ENCODE measurements at places on chromosomes 7 and 10.

DNA sequence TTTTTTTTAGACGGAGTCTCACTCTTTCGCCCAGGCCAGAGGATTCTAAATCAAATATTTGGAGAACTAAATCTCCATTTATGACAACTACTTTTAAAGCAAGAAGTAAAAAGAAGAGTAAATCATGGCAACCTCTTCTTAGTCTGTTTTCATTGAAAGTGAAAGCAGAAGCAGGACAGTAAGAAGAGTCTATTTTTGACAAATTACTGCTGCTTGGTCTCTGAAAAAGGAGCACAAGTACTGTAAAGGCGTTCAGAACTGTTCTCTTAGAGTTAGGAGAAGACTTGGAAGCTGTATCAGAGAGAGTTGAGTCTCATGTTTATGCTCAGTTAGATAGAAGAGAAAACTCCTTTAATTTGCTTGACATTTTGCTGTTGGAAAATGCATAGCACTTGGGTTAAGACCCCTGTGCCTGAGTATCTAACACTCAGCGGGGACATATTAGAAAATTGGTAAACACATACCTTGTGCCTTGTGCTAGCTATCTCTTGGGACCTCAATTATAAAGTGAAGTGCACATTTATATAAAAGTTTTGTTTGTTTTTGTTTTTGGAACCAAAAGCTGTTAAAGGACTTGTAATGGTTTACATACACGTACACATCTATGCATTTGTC, 433.0 kb downstream of the ANKRD7 start:
- no peak for DNase-seq

DNA sequence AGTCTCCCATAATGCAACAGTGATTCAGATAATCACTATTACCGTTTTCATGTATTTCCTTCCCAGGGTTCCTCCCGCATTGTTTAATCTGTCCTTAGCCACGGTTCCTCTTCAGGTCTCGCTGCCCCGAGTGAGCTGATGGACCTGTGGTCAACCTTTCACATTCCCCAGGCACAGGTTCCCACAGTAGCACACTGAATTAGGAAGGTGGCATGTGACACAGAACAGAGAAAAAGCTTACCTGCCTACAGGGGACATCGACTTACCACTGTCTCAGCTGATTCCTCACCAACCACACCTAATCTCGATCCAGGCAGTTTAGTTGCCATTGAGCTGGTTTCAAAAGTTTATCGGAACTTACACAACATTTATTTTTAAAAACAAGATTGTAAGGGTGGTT, 72.2 kb downstream of the MTURN start:
- DNase-seq: no peak

GRCh38 chr7:107232568-107233090, 63.8 kb downstream of the HBP1 start:
- DNase-seq: no peak

DNA sequence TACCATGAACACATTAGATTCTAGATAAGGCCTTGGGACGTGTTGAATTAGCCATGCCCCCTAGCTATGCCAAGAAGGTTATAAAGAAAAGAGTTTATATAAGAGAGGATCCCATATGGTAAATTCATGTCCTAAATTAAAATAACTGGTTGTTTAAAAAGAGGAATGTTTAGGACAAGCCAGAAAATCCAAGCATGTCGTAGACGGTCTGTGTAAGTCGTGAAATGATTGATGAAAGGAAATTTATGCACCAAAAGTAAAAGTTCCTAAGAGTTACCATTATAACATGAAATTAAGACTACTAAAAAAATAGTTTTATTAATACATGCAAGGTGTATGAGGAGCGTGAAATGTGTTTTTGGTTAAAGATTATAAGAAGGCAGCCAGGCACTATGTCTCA, 624.9 kb downstream of the ARL4A start:
- DNase-seq: no peak

DNA sequence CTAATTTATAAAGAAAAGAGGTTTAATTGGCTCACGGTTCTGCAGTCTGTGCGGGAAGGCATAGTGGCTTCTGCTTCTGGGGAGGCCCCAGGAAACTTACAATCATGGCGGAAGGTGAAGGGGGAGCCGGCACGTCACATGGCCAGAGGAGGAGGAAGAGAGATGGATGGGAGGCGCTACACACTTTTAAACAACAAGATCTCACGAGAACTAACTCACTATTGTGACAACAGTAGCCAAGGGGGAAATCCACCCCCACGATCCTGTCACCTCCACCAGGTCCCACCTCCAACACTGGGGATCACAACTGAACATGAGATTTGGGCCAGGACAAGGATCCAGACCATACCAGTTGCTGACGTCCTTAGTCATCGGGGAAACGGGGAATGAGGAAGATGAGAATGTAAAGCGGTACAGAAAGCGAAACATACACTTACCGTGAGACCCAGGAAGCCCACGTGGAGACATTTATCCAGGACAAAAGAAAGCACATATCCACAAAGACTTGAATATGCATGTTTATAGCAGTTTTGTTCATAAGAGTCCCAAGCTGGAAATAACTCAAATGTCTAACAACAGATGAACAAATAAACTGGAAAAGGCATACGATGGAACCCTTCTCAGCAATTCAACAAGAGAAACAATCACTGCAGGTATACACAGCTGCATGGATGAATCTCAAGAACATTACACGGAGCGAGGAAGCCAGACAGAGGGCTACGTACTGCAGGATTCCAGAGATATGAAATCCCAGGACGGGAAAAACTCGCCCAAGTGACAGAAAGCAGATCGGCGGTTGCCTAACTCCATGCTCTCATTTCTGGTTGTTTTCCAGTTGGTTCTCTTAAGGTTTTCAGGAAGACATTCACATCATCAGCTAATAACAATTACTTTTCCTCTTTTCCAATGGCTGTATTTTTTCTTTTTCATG, 26.2 kb upstream of the INPP5A start:
- no peak for DNase-seq

- DNase-seq: no peak
Observed at GRCh38 chr10:91024541-91024940, 103.7 kb upstream of the ANKRD1 start.

GRCh38 chr10:86187499-86188239, 178.9 kb downstream of the GRID1 start:
- DNase-seq: no peak

DNA sequence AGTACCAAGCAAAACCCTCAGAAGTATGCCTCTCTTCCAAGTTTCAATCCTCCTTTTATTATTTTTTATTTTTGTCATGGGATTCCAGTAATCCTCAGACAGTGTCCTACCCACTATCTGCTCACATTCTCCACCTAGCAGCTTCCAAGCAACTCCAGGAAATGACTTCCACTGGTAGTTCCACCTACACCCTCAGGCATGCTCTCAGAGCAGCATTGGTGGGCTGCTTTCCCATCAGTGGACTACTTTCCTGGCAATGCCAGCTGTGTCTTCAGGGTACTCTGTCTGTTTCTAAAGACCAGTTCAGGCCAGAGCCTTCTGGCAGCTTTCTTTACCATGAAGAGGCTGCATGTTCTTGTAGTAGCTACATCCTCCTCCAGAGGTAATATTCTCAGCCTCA, 244.0 kb downstream of the HGF start:
- DNase-seq: no peak

- DNase-seq: no peak
Observed at GRCh38 chr7:152607007-152607406, 68.9 kb downstream of the XRCC2 start.

DNA sequence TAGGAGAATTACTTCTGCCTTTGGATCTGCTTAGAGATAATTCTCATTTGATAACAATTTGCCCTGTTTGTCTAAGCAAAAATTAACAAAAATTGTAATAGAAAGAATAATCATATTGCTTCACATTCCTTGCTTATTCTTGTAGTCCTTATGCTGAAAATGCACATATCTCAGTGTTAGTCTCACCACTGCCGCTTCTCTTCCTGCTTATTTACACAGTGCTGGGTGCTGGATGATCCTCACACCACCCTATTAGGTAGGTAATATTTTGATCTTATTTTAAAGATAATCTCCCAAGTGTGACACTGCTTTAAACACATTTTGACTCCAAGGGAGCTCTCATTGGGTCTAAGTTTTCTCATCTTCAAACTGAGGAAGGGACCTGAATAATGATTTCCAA, 46.0 kb downstream of the ABCA13 start:
- no peak for DNase-seq
